RPMI8226 (cell line): ENCODE measurements at places on chromosomes 12 and 14.
A peak's percentile ranks its signal among the peaks of the same experiment; 100 is the strongest.

DNA sequence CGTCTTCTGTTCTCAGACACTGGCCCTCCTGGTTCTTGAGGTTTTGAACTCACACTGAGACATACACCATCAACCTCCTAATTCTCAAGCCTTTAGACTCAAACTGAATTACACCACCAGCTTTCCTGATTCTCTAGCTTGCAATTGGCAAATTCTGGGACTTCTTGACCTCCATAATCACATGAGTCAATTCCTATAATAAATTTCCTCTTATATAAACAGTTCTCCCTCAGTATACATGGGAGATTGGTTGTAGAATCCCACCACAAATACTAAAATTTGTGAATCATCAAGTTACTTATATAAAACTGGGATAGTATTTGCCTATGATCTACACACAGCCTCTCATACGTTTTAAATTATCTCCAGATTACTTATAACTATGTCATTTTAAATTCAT, 162.2 kb downstream of the DIO2 start:
- no peak for DNase-seq

DNA sequence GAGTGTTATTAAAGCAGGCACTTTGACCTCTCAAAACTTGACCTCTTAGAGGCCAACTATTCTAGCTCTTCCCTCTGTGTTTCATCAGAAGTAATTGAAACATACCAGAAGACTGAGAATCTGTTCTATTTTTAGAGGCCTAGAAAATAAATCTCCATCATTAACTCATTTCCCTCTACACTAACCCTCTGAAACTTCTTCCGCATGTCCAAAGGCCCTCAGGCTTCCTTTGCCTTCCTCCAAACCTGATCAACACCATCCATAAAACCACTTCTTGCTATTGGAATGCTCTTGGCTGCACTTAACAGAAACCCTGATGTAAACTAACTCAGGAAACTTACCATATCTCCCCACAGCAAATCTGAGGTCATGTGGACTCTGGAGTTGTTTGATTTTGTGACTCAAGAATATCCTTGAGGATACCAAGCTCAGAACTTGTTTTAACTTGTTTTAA, 196.4 kb downstream of the RPAP3 start:
- no peak for DNase-seq

- peak; percentile 76 for DNase-seq
Observed at GRCh38 chr12:127677537-127678131, 589.3 kb upstream of the TMEM132C start.

- DNase-seq, result no peak
Observed at GRCh38 chr14:93785423-93785822, 2.9 kb downstream of the PRIMA1 start.

GRCh38 chr12:29547864-29548263, 50.4 kb upstream of the OVCH1 start:
- DNase-seq, result no peak

DNA sequence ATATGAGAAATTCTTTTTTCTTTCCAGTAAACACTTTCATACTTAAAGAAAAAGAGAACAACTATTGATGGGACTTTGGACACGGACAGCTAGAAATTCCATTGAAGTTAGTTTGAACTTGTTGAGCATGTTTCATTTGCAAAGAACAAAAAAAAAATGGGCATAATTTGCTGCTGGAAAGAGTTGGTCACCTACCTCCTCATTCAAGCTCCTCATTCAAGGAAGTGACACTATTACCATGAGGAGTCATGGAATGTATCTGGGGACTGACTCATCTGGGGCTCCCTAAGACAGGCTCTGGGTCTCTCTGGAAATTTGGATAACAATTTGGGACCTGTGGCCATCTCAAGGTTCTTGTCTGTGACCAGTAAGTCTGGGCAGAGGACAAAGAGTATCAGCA, 50.4 kb downstream of the KICS2 start:
- no peak for DNase-seq

GRCh38 chr12:110301065-110301806, 20.2 kb downstream of the ATP2A2 start:
- DNase-seq, result no peak

DNA sequence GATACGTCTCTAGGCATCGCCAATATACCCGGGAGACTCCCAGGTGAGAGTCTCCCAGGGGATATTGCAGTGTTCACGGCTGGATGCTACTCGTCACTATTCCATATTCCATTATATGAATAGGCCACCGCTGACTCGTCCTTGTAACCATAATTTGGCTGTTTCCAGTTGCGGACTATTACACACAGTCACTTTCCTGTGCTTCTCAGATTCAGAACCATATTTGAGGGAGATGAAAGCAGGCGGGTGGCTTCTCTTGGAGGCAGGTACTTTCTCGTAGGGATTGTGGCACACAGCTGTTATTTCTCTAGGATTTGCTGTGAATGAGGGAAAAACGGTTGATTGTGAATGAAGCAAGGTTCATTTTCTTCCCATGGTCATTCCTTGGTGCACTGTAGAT, 73.0 kb downstream of the ADGRD1 start:
- no peak for DNase-seq

DNA sequence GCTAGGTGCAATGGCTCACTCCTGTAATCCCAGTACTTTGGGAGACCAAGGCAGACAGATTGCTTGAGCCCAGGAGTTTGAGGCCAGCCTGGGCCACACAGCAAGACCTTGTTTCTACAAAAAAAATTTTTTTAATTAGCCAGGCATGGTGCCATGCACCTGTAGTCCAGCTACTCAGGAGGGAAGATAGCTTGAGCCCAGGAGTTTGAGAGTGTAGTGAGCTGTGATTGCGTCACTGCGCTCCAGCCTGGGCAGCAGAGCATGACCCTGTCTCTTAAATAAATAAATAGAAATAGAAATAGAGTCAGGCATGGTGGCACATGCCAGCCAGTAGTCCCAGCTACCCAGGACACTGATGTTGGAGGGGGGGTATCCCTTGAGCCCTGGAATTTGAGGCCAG, 36.7 kb upstream of the CLIP1 start:
- no peak for DNase-seq

DNA sequence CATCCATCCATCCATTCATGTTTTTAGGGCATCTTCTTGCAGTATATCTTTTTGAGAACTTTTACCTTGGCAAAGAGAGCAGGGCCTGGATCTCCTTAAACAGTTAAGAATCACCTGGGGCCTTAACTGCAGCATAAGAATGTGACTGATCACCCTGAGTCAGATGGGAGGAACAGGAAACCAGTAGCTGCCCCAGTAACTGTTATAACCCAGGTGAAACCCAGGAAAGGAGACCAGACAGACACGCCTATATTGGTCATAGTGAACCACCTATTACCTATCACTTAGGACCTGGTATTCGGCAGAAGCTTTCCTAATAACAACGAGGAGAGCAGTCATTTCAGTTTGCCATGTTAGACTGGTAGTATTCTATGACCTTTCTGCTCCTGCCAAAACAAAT, 43.4 kb upstream of the NR2C1 start:
- DNase-seq, result no peak

- DNase-seq, result no peak
Observed at GRCh38 chr14:92398888-92399636, 76.1 kb downstream of the SLC24A4 start.

DNA sequence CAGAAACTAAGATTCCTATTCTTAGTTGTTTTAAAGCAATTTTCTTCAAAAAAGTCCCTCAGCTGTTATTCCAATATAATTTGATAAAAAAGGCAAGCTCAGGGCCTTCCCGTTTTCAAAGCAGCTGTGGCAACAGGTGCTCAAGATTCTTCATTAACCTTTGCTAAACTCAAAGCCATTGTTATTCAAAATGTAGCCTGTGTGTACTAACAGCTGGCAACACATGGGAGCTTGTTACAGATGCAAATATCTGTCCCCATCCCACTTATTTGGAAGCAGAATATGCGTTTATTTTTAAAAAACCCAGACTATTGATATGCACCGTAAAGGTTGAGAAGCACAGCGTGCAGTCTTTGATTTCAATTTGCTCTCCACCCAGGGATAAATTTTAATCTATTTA, 210.4 kb upstream of the SYT10 start:
- no peak for DNase-seq

- DNase-seq, result no peak
Observed at GRCh38 chr14:58138031-58138713, 13.8 kb downstream of the ARMH4 start.

GRCh38 chr12:14665354-14666348, 30.7 kb downstream of the GUCY2C start:
- DNase-seq, result no peak
